Glomerular endothelial cell (primary cell): ENCODE measurements at places on chromosomes 1 and 21.

- no peak for DNase-seq
Measured at GRCh38 chr1:31987135-31987619, 26.5 kb upstream of the KHDRBS1 start.

- DNase-seq, result no peak
Measured at GRCh38 chr1:3016641-3017439, 4.4 kb upstream of the ACTRT2 start.

DNA sequence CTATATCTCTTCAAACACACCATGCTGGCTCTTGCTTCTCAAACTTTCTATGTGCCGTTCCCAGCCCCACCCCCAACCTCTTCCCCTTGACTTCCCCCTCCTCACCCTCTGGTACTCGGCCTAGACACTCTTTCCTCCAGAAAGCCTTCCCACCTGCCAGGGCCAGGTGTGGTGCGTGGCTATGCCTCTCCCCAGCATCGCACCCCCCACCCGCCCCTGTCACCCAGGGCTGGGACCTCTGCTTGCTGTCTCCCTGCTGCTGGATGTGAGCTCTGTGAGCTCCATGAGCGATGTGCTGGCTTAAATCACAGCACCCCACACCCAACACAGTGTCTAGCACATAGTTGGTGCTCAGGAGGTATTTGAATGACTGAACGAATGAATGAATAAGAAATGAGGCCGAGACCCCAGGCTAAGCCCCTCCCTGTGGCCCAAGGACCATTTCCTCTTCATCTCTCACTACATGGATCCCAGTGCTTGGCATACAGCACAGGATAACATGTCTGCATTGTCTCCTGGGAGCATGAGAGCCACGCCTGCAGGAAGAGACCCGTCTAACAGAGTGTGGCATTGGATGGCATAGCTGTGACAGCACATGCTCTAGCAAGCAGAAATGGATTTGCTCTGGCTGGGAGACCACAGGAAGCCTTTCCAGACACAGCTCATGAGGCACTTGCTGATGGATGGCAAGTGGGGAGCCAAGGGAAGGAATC lies 19.7 kb downstream of the TNNT2 start:
- DNase-seq, result no peak

- no peak for DNase-seq
Measured at GRCh38 chr1:53132176-53132575, 10.3 kb downstream of the SLC1A7 start.

DNA sequence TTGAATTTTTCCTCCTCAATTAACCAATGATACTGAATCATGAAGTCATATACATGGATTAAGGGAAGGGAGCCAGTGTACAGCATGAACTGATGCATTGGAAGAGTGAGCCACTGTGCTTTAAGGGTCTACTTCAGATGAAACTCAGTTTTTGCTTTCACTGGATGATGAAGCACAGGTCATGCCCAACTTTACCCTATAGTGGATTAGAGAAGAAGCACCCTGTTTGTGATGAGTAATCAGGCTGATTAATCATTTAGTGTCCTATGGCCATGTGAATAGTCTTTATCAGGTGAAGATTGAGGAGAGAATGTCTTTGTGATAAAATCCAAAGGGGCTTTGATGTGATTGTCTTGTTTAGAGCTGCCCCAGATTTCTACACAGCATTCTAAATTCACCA lies 24.7 kb upstream of the LAMC1 start:
- no peak for DNase-seq

DNA sequence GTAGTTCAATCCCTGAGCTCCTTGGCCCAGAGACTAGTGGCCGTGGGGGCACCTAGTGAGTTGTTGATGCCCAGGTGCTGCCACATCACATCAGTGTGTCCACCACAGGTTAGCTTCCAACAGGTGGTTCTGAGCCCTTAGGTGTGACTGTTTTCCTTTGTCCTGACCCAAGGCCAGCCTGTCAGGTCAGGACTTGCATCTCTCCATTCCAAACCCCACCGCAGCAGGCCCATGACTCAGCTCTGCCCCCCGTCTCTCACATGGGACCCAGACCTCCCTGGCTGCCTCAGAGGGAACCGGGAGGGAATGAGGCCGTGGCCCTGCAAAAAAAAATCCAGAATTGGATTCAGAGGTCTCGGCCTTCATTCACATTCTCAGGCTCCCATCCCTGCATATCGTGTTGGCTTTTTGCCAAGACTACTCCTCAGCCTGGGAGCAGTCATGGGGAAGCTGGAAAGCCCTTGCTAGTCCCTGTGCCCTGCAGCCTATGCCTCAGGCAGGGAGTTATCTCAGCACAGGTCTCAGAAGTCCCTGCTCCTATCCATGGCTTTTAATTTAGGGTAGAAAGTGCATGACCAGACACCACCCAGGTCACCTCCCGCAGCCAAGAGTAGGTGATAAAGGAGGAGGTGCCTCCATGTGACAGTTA lies 7.2 kb downstream of the INAVA start:
- no peak for DNase-seq

- DNase-seq, result no peak
Measured at GRCh38 chr1:247548769-247549182, at the start of gene GCSAML. TSS of gene GCSAML (plus strand) at chr1:247549134. CDS start at chr1:247549192, 58 bp downstream.

DNA sequence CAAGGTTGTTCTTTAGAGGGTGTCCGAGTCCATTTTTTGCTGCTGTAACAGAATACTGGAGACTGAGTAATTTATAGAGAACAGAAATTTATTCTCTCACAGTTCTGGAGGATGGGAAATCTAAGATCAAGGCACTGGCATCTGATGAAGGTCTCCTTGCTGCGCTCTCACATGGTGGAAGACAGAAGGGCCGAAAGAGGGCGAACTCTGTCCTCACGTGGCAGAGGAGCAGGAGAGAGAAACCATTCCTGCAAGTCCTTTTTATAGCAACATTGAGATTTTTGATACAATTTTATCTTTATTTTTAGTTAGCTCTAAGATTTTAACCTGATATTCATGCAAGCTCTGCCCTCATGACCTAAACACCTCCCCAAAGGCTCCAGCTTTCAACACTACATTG lies 48.3 kb downstream of the ATG4C start:
- no peak for DNase-seq

DNA sequence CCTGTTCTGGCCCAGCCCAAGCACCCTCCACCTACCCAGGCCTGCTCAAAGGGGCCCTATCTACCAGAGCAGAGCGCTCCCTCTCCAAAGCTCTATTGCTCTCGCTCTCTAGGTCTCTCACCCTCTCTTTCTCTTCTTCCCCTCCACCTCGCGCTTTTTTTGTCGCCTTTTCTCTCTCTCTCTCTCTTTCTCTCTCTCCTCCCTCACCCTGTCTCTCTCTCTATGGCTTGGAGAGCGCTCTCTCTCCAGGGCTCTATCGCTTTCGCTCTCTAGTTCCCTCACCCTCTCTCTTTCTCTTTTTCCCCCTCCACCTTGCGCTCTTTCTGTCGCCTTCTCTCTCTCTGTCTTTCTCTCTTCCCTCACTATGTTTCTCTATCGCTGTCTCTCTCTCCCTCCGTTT lies 3.4 kb upstream of the ZNF678 start:
- DNase-seq, result no peak

DNA sequence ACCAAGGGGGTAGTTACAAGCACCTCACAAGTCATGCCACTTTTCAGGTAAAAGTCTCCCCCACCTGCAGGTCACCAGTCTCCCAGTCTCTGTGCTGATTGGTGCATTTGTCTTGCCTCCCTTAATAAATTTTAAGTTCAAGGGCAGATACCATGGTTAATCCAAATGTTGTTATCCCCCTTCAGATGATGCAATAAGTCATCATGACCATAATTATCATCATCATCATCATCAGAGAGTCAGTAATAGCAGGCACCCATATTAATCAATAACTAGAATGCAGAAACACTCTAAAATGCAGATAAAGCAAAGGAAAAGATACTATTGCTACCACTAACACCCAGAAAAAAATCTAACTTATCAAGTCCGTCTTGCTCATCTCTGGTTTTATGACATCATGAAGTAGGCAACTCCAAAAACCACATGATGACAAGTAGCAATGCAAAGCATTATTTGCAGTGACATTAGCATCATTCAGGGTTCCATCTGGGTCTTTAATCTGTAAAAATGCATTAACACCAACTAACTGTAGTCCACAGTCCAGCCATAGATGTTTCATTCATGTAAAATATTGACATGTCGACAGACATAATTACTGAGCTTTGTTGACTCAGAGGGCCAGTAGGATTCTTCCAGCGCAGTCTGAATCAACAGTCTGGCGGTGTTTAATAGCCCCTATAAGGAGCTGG lies 492.0 kb upstream of the RUNX1 start:
- DNase-seq, result no peak

DNA sequence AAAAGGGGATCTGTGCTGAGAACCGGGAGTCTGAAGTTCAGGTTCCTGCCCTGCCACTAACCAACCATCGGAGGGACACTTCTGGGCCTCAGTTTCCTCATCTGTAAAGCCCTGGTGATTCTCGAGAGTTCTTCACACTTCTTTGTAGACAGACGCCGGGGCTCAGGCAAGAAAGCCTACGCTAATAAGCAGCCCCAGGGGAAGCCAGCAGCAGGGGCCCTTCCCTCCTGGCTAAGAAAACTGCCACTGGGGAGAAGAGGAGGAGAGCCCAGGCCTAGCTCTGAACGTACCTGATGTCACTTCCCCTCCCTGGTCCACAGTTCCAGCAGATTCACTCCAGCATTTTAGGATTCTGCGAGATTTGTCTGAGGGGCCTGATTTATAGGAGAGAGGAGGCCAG lies 76.0 kb downstream of the CAMK2N1 start:
- DNase-seq, result no peak

- peak; percentile 87 for DNase-seq
Measured at GRCh38 chr1:205543351-205544301, 39.2 kb downstream of the CDK18 start.

GRCh38 chr1:175968486-175969172 lies 225.2 kb upstream of the TNR start:
- no peak for DNase-seq

GRCh38 chr21:32693581-32693980 lies 34.2 kb downstream of the SYNJ1 start:
- DNase-seq, result no peak

DNA sequence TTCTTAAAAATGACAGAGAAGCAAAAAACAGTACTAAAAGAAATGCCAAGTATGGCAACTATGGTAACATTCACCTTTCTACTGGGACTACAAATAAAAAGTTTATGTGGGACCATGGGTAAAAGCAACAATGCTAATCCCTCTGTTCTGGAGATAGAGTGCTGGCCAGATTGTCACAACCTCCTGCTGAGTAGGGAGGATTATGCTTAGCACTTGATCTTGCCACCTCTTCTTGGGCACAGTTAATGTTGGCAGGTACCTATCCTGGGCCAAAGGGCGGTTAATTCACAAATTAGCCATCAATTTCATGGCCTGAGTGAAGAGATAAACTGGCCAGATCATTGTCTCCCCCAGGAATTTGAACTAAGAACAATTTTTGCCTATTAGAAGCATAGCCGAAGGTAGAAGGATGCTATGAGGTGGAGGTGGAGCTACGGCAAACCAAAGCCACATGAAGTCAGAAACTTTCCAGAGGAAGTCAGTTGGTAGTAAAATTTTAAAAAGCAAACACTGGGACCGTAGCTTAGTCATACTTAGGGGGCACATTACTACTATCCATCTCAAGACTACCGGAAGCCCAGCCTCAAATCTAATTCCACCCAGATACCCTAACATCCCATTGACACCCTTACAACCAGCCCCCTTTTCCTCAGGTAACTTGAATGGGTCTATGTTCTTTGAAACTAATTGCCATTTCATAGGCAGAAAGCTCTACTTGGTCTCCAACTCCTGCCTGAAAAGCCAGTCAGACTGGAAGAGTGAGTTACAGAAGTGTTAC lies 2.7 kb downstream of the SCYL3 start:
- no peak for DNase-seq

DNA sequence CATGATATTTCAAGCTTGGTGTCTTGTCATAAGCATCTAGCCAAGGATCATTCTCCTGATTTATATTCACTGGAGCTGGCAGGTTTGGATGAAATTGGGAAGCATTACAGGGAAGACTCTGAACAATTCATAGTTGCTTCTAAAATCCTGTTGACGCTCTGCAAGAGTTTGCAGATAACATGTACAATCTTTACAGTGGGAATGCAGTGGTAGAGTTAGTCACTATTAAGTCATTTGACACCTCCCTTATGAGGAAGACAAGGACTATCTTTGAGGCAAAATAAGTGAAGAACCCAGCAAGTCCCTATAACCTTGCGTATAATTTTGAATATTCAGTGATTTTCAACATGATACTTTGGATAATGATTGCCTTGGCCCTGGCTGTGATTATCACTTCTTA lies 45.3 kb upstream of the CRB1 start:
- no peak for DNase-seq

DNA sequence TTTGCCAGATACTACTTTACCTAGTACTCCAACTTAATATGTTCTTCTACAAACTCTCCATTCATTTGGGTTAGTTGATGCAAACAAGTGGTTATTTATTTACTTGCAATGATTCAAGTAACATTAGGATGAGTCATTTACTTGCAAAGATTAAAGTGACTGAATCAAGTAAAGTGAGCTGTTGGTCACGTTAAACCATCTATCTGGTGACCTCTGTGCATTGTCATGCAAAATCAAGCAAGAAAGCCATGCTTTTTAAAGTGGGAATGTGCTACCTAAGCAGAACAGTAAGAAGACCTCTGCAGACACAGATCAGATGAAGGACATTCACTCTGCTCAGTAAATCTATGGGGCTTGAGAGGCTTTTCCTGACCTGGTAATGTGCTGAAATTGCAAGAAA lies 254.7 kb downstream of the LRRIQ3 start:
- no peak for DNase-seq

DNA sequence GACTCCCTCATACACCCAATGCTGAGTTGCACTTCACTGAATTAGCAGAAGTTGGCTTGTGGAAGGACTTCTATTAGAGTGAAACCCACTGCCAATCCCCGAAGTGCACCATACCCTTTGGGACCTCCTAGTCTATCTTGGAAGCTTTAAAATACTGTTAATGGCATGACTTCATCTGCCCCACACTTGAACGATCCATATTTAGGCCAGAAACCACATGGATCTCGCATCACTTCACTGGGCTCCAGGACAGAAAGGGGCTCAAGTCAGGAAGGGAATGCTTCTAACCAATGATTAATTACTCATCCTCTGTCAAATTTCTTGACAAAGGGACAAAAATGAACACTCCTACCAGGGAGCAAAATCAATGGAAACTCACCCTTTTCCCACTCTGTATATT lies 69.1 kb downstream of the BCAR3 start:
- DNase-seq, result no peak

DNA sequence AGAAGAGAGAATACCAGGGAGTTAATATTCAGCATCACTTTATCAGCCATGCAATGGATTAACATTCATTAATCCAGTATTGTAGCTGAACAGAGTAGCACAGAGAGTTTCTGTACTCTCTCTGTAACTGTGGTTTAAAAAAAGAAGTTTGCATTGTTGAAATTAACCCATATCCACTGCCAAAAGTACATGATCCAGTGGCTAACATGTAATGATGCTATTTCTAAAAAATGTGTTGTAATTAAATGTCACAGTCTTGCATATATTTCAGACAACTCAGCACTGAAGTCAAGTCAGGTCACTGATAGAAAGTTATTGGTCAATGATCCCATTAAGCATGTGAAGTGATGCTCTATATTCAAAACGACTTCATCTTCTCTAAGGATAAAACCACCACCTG lies 141.3 kb downstream of the NRIP1 start:
- no peak for DNase-seq
